T-helper 2 cell (primary cell): ENCODE measurements at places on chromosomes 1 and 21.

- DNase-seq, result no peak
These were observed 87.4 kb downstream of the GREM2 start for GRCh38 chr1:240524356-240525069.

GRCh38 chr1:205668951-205669340, 11.4 kb downstream of the SLC45A3 start:
- no peak for DNase-seq

GRCh38 chr1:6832531-6833188, 47.4 kb downstream of the CAMTA1 start:
- no peak for DNase-seq

DNA sequence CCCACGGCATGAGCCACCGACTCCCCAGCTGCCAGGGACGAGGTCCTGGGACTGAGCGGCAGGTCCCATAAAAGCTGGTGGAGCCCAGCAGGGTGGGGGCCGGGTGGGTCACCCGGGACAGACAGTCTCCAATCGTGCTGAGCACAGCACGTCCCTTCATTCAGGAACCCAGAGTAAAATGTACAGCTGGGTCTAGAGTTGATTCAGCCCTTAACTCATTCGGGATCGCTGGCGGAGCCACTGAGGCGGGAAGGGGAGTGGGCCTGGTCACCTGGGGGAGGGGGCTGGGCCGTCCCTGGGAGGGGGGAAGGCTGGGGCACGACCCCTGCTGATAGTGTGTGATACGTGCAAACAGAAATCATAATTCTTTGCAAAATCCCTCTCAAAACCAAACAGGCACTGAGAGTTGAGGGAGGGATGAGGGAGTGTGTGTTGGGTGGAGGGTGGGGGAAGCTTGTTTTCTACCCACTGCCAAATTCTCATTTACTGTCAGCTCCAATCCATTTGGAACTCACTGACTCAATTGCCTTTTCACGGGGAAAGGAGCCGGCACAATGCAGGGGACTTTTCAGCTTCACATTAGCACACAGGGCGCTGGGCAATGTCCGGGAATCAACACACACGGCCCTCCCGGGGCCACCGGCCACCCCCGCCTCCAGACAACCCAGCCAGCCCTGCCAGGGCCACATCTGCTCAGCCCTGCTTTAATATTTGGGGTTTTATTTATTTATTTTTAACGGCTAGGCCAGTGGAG, 13.8 kb downstream of the CASZ1 start:
- no peak for DNase-seq

- no peak for DNase-seq
These were observed 14.0 kb downstream of the GTF2B start for GRCh38 chr1:88877382-88877825.

DNA sequence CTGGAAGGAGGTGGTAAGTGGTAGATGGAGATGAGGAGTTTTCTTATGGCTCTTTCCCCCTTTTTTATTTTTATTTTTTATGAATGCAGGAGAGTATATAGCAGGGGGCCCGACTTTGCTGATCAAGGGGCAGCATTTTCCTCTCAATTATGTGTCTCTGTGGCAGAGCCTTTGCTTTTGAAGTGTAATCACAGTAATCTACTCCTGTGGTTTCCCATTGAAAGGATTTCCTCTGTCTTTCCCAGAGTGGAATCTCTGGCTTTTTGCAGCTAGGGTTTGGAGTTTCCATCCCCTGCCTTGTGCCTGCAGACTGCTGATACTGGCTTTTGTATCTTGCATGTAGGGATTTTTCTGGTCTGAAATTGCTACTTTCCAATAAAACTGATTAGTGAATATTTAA, 29.1 kb downstream of the ARID1A start:
- DNase-seq, result no peak
